ENCODE measurements at places on chromosomes 12 and 14.

- no peak for DNase-seq
Measured at GRCh38 chr14:58787592-58787991, 149.8 kb downstream of the DACT1 start.

DNA sequence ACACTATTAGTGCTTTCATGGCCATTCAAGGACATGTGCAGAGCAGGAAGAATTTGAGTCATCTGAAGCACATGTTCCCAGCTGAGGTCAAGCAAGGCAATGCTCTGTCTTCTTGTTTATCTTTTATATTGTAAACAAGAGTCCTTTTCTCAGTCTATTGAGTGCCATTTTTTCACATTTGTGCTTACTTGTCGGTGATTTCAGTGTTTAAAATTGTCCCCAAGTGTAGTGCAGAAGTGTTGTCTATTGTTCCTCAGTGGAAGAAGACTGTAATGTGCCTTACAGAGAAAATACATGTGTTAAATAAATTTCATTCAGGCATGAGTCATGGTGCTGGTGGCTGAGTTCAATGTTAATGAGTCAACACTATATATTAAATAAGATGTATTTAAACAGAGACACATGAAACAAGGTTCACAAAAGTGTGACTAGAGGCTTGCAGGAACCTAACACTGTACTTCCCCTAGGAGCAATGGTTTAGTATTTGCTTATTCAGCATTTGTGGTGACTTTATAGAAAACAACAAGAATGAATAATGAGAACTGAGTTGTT is 391.1 kb downstream of the LRIG3 start:
- DNase-seq: no peak

GRCh38 chr12:98998697-98999299 is 353.7 kb downstream of the APAF1 start:
- DNase-seq: no peak

- no peak for DNase-seq
Measured at GRCh38 chr14:23460960-23461359, 8.5 kb upstream of the NGDN start.

All from NCI-H187 (cell line).